ENCODE measurements at places on chromosomes 11 and 22.

GRCh38 chr11:211741-212140 lies 4.2 kb downstream of the RIC8A start:
- DNase-seq: no peak

GRCh38 chr11:29786092-29786491 lies 230.7 kb downstream of the KCNA4 start:
- DNase-seq: no peak

GRCh38 chr11:34604145-34604544 lies 16.7 kb upstream of the EHF start:
- no peak for DNase-seq

- no peak for DNase-seq
Observed at GRCh38 chr11:66012371-66012945, 650 bp downstream of the CST6 start.

- no peak for DNase-seq
Observed at GRCh38 chr11:130769782-130770535, 146.3 kb downstream of the SNX19 start.

- DNase-seq: no peak
Observed at GRCh38 chr11:73194034-73194507, 24.0 kb upstream of the P2RY2 start.

DNA sequence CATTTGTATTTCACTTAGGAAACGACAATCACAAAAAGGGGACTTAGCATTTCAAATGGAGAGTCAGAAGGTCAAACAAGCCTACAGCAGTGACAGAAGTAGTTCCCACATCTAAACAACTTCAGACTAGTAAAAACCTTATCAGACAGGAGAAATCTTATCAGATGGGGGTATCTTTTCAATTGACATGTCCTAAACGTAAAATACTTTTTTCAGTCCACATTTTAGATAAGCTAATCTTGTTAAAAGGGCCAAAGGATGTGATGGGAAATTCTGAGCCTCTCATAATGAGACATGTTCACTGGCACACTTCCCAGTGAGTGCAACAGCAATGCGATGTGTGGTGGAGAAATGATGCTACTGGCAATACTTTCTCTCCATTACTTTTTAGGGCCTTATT lies 2.4 kb downstream of the MAPK1 start:
- no peak for DNase-seq

DNA sequence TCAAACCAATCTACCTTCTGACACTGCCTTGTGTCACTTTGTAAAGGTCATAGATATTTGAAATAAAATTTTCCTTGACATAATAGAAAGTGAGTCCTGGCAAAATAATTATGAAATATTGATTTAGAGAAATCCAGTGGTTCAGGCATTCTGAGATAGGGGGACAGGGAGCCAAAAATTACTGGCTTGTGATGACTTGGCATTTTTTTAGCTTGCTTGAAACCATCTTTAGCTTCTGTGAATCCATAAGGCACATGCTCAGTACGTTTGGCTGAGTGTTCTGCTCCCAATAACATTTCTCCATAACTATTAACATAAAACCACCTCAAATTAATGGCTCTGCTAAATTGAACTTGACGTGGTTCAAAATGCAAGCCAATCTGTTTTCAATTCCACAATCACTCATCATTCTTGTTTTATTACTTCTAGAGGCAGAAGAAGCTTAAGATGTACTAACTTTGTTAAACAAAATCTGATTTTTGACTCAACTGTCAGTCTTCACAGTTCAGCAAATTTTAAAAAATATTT lies 209.0 kb downstream of the LRRC4C start:
- no peak for DNase-seq

DNA sequence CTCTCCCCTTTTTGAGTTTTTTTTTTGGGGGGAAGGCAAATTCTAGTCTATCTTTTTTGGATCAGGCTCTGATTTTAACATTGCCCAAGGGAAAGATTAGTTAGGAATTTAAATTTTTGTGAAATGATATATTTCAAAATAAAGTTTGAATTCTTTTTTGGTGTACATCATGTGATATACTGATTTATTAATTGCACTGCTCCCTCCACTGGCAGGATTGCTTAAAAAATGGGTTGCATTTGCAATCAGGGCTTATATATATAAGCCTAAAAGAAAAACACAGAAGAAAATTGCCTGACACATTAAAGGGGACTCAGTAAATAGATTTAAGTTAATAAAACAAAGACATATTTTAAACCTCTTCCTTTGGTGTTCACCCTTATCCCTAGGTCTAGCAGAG lies 1.2 kb downstream of the DYNC2H1 start:
- no peak for DNase-seq

GRCh38 chr11:35388061-35388460 lies 31.3 kb downstream of the SLC1A2 start:
- DNase-seq: no peak

DNA sequence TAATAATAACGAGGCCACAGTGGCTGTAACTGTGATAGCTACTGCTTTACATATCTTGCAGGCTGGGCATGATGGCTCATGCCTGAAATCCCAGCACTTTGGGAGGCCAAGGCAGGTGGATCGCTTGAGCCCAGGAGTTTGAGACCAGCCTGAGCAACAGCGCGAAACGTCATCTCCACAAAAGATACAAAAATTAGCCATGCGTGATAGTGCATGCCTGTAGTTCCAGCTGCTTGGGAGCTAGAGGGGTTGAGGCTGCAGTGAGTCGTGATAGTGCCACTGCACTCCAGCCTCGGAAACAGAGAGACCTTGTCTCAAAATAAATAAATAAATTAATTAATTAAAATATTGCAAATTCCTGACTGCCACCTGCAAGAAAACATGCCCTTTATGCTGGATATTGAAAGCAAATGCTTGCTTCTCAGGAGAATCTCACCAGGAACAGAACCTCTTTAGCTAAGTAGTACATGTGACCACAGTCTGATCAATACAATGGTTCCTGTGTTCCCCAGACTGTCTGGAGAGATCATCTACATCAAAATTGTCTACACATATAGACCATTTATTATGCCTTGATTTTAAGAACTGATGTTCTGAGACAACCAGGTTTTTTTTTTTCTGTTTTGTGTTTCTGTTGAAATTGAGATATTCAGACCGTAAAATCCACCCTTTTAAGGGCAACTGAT lies 6.3 kb downstream of the ZBTB3 start:
- peak; percentile 33 for DNase-seq

DNA sequence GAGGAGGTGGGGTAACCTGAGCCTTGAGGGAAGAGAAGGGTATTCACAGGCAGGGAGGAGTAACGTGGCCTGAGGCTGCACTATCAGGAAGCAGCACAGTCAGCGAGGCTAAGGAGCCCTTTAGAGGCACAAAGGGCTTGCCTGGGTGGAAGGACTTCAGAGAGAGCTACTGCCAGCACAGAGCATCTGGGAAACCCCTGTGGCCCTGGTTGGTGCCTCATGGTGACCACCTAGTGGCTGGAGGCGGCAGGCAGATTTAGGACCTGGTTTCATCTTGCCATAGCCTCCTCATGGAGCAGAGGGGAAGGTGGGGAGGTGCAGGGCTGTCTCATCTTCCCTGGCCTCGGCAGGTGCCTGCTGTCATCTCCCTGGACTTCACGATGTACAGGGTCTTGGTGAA lies 64.5 kb downstream of the MPPED1 start:
- no peak for DNase-seq

- no peak for DNase-seq
Observed at GRCh38 chr22:27512283-27512761, 289.2 kb downstream of the MN1 start.

DNA sequence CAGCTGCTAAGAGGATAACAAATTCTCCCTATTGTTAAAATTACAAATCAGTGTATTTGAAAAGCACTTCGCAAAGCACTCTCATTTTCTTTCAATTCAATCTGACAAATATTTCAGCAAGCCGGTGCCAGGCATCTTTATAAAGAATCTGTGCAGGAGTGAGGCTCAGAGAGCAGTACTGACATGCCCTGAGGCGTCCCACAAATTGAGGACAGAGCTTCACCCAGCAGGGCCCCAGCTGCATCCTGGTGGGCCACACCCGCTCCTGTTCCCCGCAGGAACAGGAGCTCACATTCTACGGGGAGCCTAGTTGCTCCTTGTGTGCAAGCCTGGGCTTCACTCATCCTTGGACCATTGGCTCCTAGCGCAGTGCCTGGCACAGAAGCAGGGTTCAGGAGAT lies 60.9 kb upstream of the EIF3D start:
- no peak for DNase-seq

DNA sequence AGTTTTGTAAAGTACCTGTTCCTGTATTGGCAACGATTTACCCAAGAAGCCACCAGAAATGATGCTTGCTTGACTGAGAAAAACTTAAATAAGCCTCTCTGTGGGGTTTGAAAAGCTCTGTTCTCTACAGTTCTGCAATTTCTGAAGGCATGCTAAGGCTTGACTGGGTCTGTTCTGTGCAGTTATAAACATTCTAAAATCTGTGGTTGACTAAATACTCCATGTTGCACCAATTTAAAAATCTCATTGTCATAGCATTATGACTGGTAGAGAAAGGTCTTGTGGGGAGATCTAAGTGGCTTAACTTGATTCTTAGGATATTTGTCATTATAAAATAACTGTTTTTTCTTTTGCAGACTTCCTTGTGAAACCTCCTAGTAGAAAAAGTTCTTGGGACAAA lies 73.7 kb downstream of the MTMR3 start:
- no peak for DNase-seq

DNA sequence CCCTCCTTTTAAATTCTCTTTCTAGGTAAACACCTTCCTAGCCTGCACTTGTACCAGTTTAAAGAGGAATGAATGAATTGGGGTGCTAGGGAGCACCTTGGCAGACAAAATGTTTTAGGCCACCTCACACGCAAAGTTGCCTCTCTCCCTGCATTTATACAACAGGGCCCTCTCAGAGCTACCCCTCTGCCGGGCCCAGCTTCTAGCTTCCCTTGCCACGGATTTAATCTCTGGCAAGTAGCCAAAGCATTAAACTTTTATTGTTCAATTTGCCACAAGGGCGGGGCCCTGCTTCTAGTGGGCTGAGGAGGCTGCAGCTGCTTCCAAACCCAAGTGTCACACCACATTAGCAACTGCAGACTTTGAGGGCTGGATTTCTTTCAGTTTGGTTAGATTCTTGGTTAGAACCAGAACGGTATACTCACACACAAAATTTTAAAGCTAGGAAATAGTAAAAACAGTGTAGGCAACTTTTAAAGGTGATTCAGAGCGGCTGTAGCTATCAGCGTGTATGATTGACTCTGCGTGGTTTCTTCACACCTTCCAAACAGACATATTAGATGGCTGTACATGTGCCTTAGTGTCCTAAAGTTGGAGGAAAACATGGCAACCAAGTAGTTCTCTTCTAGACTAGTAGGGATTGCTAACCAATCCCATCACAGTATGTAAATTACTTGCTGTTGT lies 6.5 kb downstream of the KREMEN1 start:
- peak; percentile 89 for DNase-seq

DNA sequence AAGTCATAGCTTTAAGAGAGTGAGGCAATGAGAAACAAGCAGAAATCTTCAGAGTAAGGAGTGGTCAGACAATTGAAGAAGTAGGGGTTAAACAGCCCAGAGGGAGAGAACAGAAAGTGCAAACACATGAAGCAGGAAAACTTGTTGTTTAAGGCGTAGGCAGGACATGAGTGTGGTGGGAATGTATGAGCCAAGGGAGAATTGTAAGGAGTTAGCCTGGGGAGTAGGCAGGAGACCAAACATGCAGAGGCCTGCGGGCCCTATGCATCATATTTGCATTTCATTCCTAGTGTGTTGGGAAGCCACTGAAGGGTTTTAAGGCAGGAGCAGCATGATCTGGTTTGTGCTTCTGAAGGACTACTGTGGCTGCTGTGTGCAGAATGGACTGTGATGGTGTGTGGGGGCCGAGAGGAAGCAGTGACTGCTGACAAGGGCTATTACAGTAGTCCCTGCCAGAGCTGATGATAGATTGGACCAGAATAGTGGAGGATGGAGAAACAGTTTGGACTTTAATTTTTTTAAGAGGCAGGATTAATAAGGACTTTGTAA lies 179.9 kb upstream of the C11orf87 start:
- no peak for DNase-seq

DNA sequence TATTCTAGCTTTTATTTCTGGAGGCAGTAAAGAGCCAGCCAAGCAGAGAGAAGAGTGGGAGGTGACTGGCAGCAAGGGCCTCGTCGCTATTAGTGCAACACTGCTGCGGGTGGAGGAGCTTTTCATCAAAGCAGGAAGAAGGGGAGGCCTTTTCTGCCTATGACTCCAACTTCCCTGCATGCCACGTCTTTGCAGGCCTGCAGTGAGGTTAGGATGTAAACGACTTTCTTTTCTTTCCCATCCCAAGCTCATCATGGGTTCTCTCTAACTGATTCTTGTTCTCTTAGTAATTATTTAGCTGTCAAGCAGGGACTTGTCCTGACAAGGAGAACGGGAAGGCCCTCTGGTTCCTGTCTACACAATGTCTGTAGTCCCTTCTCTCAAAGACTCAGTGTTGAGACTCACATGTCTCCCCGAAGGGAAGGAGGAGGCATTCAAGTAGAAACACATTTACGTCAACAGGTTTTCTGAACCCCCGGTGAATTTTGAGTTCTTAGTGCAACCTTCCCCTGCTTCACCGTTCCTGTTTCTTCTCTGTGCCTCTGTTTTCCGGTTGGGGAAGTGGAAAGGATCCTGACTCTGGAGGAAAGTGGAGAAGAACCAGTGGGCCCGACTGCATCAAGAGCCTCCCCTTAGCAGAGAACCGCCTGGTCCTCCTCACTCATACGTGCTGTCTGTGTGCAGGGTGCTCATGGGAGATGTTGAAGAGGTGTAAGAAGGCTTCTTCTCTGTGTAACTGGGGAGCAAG lies 56.9 kb downstream of the PACS1 start:
- peak; percentile 45 for DNase-seq

- DNase-seq: peak; percentile 36
Observed at GRCh38 chr11:78318321-78319114, 99.1 kb downstream of the GAB2 start.

Data from NCI-H1417 (cell line).